ENCODE measurements at places on chromosomes 2 and 18.

GRCh38 chr18:61244632-61245031, 88.6 kb upstream of the CDH20 start:
- DNase-seq: no peak

DNA sequence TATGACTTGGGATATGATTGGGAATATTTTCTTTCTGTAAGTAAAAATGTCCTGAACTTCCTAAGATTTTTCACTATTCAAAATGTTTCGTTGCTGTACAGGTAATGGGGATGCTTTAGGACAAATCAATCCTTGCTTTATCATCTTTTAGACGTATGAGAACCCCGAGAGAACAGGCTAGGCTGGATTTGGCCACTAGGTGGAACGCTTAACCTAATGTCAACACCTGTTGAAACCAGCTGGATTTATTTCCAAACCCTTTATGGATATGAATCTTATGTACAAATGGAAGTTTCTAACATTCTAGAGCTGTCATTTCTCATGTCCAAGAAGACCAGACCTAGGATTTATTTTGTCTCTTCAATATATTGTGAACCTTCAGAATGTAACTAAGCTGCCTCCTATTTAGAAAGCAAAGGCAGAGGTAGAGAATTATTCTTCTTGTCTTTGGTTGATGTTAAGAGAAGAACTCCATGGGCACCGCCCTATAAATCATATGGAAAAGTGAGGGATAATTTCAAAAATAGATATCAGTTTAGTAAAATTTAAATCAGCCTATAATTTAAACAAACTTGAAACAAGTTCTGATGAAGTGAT, 96.7 kb downstream of the PMAIP1 start:
- DNase-seq: no peak

GRCh38 chr2:109254174-109254904, 125.3 kb downstream of the SH3RF3 start:
- DNase-seq: peak; percentile 7

DNA sequence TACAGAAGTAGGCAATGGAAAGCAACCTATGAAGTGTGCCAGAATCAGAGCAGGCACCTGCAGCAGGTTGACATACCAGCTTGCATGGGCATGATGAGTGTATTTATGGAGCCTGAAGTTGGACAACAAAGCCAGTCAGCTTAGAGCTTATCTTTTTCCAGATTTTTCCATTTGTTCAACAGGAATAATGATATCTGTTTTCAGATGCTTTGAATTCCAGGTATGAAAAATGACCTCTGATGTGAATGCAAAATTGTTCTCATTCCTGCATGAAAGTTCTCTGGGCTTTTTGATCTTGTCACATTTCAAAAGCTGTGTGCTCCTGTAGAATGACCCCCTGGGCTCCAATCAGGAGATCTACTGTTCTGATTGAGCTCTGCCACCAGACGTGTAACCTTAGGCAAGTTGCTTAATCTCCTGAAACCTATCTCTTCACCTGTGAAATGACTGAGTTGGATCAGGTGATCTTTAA, 38.2 kb upstream of the VIT start:
- no peak for DNase-seq

DNA sequence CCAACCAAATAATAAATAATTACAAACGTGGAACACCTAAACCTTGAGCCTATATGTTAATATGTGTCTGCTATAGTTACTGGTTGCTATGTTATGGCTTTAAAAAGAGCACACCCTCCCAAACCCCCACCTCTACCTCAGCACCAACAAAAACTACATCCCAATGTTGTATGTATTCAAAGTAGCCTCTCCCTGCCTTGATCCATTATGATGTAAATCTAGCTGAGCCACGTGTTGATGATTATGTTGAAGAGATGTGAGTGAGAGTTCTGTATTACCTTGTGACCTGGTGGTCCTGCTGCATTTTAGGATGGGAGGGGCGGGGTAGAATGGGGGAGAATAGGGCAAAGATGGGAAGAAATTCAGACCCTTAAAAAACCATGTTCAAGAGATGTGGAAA, 4.8 kb downstream of the MFSD6 start:
- DNase-seq: no peak

GRCh38 chr2:72211350-72211749, 63.7 kb upstream of the CYP26B1 start:
- no peak for DNase-seq

DNA sequence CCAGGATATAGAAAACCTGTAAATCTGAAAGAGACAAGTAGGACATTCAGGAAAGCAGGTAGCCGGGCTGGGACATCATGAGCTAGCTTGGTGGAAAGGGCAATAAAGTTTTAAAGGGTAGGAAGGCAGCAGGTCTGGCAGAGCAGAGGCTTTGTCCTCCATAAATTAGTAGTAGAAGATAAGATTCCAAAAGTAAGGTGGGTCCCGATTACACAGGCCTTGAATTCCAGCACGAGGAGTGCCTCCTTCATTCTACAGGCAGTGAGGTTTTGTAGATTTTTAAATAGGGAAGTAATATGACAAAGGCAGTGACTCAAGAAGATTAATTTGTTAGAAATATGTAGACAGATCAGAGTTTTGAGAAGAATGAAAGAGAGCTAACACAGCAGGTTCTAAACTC, 160.7 kb downstream of the DTNB start:
- DNase-seq: no peak

- no peak for DNase-seq
These were observed 82.6 kb downstream of the ZNF532 start for GRCh38 chr18:58947136-58947732.

DNA sequence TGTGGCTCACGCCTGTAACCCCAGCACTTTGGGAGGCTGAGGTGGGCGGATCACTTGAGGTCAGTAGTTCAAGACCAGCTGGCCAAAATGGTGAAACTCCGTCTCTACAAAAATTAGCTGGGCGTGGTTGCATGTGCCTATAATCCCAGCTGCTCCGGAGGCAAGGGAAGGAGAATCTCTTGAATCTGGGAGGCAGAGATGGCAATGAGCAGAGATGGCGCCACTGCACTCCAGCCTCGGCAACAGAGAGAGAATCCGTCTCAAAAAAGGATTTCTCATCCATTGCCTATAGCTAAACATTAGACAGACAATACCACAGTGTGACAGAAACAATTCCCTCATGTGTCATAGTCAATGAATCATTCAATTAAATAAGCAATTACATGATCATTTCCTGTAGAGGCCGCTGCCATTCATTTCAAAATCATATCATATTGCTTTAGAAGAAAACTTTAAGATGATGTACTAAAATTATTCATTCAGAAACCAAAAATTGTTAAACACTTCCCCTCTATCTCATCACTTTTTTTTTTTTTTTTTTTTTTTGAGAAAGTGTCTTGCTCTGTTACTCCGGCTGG, 69.5 kb upstream of the TGIF1 start:
- DNase-seq: no peak

DNA sequence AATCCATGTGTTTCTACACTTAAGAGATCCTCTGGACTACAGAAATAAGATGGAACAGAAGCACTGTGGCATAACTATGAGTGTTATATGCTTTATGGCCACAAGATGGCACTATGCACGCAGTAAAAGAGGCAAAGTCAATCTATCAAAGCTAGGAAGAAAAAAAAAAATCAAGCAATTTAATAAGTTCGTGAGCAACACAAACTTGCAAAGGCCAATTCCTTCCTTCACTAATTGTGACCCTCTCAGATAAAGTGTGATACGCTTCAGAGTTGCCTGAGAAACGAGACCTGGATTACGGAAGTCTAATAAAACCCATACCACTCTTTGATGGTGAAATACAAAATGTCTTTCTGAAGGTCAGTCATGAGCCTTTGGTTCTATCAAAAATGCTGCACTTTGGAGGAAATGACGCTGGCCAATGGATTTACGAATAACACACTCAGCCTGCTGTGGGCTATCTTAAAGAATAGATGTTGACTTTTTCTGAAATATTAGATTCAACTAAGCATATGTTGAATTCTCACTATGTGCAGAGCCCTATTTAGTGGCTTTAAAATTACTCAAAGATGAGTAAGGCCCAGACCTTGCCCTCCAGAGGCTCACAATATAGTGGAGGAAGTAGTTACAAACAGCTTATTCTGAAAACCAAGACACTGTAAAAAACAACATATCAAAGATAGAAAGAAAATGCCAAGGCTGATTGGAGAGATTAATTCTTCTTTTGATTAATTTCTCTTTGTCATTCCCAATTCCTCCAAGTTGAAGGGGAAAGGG, 35.5 kb upstream of the TTR start:
- peak; percentile 41 for DNase-seq

DNA sequence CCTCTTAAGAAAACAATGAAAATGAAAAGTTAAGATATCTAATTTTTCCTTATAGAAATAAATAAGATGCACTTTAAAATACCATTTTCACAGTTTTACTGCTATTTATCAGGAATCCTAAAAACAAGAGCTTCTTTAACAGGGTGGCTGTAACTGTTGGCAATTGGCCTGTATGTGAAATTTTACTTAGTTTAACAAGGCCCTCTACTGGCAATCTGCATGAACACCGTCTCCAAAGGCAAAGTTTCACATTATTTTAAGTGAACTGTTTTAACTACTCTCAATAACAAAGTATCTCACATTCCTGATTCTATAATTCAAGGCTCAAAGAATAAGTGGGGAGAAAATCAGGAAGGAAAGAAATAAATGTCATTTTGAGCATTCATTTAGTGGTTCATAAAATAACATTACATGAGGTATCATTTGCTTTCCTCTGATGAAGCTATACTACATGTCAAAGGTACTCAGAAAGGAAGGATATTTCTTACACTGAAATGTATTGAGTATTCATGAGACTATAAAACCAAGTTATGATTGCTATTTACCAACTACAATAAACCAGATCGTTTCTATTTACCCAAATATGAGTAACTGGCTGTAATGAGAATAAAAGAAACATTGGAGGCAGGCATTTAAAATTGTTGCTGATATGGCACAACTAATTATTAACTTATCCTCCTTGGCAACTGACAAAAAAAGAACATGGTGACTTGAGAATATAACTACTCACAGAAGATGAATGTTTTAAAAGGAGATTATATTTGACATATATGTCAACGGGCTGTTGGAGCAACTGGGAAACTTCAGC, 7.0 kb downstream of the NCKAP5 start:
- peak; percentile 16 for DNase-seq

GRCh38 chr2:85602476-85603234, at the start of gene TMEM150A:
Gene TMEM150A, minus strand, starts transcription at chr2:85602698. Its CDS starts 750 bp downstream, at chr2:85601948.
- DNase-seq: no peak

GRCh38 chr2:85213404-85213803, 80.2 kb downstream of the TCF7L1 start:
- DNase-seq: no peak

- no peak for DNase-seq
These were observed 91.0 kb downstream of the DGKD start for GRCh38 chr2:233445152-233445830.

DNA sequence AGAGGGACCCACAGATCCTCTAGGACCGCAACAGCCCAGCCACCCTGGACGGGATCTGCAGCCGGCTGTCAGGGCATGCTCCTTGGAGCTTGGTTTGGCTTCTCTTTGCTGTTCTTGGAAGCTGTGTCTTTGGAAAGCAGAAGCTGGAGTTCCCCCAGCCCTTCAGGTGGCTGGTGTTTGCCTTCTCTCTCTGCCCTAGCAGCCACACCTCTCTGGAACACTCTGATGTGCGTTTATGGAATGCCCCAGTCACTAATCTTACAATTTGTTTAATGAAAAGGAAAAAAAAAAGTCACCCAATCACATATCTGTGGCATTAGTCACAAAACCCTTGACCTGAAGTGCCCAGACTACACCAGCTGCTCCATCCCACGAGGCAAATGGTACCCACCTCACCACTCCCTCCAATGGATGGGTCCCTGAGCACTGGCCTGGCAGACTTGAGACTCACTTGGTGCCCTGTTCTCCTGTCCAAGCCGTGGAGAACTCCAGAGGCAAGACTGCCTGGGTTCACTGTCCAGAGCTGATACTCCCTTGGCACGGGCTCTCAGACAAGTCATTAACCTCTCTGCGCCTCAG, 70.2 kb upstream of the DAPL1 start:
- DNase-seq: no peak

- DNase-seq: no peak
These were observed 20.6 kb downstream of the EHD3 start for GRCh38 chr2:31254237-31255203.

- DNase-seq: no peak
These were observed 34.9 kb downstream of the SUCLG1 start for GRCh38 chr2:84424152-84424551.

DNA sequence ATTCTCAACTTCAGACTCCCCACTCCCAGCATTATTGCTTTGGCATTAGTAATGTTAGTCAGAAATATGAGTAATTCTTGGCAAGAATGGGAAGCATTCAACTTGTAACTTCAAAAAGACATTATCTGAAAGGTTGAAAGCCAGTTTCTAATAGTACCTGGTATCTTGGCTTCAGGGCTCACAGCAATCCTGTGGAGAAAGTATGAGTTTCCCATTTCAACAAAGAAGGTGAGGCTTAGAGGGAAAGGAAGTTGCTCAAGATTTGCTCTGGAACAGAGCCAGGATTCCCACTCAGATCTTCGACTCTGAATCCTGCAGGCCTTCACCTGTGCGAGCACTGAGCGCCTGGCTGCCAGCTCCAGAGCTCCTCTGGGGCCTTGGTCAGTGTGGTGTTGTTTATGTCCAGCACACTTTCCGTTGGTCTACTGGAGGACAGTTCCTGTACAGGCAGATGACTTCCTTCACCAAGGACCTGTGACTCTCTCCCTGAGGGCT, 136.1 kb downstream of the MCFD2 start:
- DNase-seq: no peak

DNA sequence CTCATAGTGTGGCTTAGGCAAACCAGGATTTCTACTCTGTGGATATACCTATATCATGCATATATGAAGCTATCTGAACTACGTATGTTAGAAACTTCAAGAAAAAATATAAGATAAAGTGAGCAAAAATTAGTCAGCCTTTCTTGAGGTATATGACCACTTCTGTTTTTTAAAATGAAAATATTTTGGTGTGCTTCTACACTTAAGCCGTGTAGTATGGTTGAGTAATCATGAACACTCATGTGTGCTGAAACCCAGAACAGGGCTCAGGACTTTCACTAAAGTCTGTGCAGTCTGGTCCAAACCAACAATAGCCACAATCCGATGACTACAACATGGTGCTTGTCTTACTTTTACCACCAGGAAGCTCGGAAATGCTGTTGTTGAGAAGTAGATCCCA, 48.9 kb upstream of the TMEM177 start:
- no peak for DNase-seq

DNA sequence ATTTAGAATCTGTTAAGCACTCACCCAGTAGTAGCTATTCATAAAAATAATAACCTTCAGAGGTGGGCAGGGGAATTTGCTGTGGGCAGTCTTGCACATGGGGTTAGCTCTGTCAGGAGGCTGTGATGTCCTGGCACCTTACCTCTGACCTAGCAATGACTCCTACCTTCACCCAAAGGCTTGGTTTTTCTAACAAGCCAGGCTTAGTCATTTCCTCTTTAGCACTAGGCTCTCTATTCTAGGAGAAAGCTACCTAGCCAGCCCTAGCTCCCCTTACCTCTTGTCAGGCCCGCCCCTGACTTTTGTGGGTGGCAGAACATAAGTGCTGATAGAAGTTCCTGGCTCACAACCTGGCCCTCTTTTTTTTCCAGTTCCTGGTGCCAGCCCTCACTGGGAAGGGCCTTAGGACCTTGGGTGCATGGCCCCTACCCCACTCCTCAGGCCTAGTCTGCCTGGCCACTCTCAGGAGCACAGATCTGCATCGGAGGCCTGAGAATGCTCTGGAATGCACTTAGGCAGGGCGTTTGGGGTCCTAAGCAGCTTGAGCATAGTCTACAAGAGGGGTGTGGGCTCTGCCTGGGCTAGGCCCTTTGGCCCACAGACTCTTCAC, 17.7 kb downstream of the CPLX4 start:
- no peak for DNase-seq

Data from GM12864 (cell line).